T-cell (primary cell): ENCODE measurements at places on chromosomes 11 and 22. TPM values are rescaled to one million over a fixed set of nuclear protein-coding genes. Genes with fewer than 3 reads are reported as not detected.

The OR6T1 gene
- total RNA-seq = not detected

The MS4A8 gene
- not detected for total RNA-seq

The TSPAN18 gene
- total RNA-seq = 18.4 TPM

The BLID gene
- not detected for total RNA-seq

The FXYD2 gene
- 4.3 TPM for total RNA-seq

The TSGA10IP gene
- not detected for total RNA-seq

The SOX10 gene
- not detected for total RNA-seq

The ZNF70 gene
- 3.3 TPM for total RNA-seq

The MAPK11 gene
- 3.5 TPM for total RNA-seq

The OR8H3 gene
- total RNA-seq = not detected

The NUP50 gene
- 97.0 TPM for total RNA-seq

The OR56B1 gene
- total RNA-seq = 0.78 TPM

The MMP8 gene
- total RNA-seq = not detected
